ENCODE measurements at places on chromosomes 6 and 20.

- DNase-seq = no peak
These were observed 155.5 kb downstream of the GJA1 start for GRCh38 chr6:121590916-121591315.

GRCh38 chr20:25632940-25633790 is 9.4 kb upstream of the NANP start:
- no peak for DNase-seq

GRCh38 chr6:88006557-88006956 is 41.1 kb upstream of the SPACA1 start:
- no peak for DNase-seq

DNA sequence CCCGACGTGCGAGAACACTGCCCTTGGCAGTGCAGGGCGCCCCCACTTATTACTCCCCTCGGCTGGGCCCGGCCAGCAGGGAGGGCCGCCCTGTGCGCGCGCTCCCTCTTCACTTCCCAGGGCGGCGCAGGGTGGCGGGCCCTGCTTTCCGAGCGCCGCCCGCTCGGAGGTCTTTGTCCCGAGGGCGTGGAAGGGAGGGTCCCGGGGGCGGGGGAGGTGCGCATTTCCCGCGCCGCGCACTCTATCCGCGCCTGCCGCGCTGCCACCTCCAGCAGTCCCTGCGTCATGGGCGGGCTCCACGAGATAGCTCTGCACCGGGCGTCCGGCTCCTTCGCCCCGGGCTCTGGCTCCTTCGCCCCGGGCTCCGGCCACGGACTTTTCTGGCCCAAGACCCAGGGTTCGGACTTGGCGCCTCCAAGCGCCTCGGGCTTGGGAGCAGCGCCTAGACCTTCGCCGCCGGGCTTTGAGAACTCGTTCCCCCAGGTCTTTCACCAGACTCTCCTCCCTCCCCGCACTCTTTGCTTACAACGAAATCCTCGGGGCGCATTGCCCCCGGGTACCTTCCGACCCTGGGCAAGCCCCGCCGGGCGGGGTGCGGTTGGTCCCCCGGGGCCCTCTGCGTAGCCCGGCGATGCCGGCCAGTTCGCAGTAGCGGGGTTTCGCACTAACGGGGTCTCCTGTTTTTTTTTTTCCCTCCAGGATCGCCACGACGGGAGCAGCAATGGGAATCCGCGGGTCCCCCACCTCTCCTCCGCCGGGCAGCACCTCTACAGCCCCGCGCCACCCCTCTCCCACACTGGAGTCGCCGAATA is 1.6 kb downstream of the TFAP2C start:
- DNase-seq = no peak

GRCh38 chr6:134173936-134174671 is 121.7 kb upstream of the SLC2A12 start:
- DNase-seq = peak; percentile 85

DNA sequence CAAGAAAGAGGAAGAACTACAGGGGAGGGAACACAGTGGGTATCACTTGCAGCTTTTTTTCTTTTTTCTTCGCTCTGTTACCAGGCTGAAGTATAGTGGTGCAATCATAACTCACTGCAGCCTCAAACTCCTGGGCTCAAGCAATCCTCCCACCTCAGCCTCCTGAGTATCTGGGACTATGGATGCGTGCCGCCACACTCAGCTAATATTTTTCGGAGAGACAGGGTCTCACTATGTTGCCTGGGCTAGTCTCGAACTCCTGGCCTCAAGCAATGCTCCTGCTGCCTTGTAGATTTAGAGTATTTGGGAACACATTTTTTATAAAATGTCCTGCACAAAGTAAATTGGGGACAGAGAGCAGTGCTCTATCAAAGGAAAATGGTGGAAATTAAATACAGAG is 28.3 kb downstream of the PARD6B start:
- no peak for DNase-seq

GRCh38 chr20:11234608-11235007 is 560.8 kb upstream of the JAG1 start:
- no peak for DNase-seq

DNA sequence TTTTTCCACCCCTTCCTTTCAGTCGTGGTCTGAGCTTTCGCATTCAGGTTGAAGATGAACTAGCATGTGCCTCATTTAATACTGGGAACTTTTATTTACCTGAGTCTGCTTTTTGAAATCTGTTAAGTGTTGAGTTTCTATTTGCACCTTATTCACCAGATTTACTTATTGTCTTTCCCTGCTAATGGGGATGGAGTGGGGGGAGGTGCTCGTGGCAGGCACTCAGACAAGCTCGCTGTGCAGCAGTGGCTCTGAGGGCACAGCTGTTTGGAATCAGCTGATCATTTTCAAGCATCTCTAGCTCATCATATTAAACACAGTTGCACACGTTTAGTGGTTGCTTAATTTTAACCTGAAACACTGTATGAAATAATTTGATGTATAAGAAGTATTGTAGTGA is 35.6 kb downstream of the UTRN start:
- DNase-seq = no peak

DNA sequence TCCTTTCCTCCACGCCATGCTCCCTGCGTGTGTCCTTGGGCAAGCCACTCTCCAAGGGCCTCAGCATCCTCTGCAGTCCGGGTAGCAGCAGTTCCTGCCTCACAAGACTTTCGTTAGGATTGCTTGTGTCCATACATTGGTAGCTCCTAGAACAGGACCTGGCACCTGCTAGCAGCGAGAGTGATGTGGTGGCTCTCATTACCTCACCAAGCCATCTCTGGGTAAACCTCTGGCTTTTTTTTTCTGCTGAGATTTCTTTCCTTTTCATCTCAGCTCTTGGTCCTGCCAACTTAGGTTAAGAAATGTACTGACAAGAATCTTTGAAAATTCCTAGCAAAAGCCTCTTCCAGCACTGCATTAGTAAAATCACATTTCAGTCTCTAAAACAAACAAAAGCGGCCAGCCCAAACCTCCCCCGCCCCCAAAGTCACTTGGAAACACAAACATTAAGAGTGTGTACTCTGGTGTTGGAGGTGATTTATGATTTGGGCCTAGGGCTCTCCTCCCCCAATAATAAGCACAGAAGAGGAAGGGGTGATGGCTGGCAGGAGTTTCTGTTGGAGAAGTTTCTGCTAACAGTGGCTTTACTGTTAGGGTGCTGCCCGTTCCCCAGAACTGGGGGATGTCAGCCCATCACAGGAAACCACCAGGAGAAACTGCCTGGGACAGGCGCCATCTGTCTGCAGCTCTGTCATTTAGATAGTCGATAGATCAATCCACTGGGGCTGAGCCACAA is 199.2 kb downstream of the CD83 start:
- DNase-seq = no peak

DNA sequence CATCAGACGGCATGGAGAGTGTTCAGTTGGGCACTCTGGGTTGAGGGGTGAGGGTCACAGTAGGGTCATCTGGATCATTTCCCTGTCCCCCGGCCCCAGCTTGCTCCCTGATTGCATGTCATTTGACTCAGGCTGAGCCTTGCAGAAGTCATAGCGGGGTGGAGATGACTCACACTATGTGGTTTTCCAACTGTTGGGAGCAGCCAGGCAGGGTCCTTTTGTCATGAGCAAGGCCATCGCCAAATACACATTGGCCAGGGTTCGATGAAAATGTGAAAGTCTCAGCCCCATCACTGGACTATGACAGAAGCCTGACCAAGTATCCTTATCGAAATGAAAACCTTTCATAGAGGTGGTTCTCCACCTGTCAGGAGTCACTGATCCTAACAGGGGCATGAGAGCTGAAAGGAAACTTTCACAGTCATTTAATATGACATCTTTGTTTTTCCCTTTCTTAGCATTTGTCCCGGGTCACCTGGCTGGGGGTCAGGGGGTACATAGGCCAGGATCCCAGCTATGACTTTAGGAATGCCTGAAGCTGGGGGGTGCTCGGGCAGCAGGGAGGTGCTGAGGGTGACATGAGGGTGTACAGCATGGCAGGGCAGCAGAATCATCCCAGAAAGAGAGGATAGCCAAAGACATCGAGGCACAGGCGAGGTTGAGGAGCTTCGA is 70.2 kb upstream of the CD93 start:
- DNase-seq = no peak

DNA sequence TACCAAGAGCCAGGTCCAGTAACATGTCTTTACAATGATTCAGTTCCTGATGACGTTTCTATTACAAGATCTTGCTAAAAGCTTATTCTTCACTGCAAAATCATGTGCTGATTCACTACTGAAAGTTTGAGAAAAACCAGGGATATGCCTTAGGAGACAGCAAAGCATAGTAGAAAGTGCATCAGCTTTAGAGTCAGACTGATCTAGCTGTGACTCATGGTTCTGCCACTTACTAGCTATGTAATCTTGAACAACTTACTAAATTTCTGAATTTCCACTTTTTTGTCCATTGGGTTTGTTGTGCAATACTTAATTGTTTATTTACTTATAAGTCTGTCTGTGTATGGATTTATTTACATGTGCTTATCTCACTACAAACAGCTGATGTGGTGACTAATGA is 198.5 kb upstream of the RSPO3 start:
- no peak for DNase-seq

DNA sequence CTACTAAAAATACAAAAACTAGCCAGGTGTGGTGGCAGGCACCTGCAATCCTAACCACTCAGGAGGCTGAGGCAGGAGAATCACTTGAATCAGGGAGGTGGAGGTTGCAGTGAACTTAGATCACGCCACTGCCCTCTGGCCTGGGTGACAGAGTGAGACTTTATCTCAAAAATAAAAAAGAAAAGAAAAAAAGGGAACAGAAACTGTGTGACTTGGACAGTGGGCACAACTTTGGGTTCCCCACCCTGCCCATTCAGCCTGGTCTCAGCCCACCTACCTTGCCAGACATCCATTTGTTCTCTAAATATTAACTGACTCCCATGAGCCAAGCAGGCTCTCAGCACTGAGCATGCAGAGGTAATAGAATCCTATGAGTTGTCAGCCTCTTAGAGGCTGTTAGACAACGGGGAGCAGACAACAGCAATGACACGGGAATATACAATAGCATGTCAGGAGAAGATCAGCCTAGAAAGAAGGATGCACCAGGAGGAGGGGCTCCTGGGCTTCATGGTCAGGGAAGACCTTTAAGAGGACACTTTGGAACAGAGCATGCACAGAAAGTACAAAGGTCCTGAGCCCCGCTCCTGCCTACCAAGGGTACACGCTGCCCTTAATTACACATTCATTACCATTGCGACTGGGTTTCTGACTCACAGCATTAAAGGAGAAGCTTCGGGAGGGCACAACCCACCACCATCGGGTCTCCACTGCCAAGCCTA is 20.0 kb downstream of the FAM209B start:
- no peak for DNase-seq

DNA sequence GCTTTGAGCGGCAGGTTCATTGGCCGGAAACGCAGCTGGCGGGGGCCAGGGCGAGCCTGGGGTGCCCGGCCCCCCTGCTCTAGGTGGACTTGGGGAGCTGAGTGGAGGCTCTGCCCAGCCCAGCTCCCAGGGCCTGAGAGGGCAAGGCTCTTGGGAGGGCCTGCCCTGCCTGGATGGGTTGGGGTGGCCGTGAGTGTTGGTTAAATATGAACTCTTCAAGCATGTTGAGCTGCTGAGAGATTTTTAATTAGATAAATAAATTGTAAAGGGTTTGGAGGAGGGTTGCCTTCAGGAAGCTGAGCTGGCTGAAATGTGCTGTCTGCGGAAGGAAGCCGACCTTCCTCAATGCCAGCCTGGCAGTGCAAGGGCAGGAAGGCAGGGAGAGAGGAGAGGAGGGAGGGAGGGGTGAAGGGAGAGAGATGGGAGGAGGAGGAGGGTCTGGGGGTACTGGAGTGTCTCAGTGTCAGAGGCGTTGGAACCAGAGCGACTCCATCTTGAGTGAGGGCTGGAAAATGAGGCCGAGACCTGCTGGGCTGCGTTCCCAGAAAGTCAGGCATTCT is 39.4 kb upstream of the PMEPA1 start:
- DNase-seq = no peak

DNA sequence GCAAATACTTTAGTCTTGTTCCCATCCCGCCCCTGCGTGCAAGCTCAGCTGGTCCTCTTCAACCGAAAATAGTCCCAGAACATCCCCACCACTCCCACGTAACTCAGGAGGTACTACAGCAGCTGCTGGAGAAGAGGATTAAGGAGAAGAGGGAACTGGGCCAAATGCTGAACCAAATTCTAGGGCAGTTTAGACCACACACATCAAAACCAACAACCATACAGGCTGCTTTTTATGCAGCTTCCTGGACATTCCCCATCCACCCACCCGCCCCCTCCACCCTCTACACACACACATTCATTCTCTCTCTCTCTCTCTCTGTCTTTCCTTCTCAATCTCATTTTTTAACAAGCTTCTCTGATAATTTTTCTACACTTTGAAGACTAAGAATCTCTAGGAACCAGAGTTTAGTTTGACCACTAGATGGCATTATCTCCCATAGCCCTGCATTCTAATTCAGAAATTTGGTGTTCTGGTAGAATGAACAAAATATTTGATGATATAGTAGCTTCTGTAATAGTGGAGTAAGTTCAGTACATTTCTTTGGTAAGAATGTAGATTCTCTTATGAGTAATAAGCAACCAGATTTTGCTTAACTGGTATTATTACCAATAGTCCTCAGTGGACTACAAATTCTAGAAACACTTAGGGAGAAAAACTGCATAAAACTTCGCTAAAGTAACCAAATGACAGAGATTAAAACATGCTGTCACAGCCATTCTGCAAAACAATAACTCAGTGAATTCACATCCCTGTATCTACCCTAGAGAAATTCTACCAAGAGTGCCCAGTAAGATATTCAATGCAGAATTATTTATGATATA is 52.1 kb upstream of the BEND6 start:
- DNase-seq = no peak

- DNase-seq = no peak
These were observed 7.5 kb downstream of the BRD2 start for GRCh38 chr6:32975886-32976285.

- no peak for DNase-seq
These were observed 20.9 kb downstream of the FAM8A1 start for GRCh38 chr6:17621003-17621402.

- DNase-seq = no peak
These were observed 134.9 kb downstream of the GMDS start for GRCh38 chr6:2110504-2110903.

DNA sequence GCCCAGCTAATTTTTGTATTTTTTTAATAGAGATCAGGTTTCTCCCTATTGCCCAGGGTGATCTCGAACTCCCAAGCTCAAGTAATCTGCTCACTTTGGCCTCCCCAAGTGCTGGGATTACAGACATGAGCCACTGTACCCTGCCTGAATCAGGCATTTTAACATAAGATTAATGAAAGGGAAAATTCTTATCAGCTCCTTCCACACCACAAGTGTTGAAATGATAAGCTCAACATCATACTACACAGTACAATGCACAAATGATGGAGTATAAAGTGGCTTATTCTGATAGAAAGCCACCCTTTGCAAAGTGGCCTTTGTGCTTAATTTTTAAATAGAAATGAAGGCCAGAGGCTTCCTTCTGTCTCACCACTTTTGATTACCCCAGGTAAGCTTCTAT is 71.3 kb upstream of the MCHR2 start:
- DNase-seq = no peak

GRCh38 chr20:18662279-18663040 is 74.6 kb downstream of the DTD1 start:
- no peak for DNase-seq

- no peak for DNase-seq
These were observed 71.2 kb downstream of the LY86 start for GRCh38 chr6:6659600-6660327.
